ENCODE measurements at places on chromosomes 1 and 21.

GRCh38 chr21:15431053-15431452 lies 298.7 kb upstream of the USP25 start:
- no peak for DNase-seq

DNA sequence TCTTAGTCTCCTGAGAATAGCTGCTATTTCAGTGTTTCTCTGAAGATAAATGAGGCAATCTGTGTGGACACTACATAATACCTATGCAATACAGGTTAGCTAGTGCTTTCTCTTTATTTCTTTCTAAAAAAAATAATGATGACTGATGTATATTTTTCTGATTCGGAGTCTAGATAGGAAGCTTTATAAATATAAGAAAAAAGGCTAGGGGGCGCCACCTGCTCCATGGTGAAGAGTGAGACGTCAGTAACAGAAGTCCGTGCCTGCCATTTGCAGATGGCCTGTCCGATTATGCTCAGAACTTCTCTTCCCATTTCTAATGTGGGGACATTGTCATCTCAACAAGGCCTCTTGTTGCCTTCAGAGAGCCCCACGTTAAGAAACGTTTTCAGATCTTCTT lies 26.4 kb downstream of the QSOX1 start:
- DNase-seq = no peak

DNA sequence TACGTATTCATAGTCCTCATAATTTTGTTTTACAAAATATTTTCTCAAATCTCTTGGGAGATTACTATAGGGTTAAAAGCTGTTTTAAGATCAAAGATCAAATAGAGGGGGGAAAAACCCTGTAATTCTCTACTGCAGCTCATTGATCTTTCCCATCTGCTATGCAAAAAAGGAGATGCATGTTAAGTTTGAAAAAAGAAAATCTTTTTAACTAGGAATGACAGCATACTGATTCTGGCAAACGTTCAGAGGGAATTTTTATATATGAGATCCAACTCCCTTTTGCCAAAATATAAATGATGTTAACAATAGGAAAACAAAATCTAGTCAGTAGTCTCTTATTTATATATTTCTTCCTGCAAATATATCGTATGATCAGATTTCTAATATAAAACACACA lies 69.1 kb downstream of the SMYD3 start:
- no peak for DNase-seq

DNA sequence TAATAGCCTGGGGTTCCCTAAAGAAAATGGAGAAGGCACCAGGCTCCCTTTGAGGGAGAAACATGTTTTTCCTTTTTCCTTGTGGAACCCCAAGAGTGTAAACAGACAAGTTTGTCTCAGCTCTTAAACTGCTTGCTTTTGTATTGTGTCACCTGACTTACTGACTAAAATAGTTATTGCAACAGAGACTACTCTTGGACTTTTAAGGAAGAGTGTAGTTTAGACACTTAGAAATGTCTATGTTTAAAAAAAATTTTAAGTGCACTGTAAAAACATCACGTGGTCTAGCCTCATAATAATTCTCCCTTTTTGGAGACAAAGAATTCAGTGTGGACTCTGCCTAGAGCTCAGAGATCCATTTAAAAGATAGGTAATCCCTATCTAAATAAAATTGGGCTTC lies 141.1 kb downstream of the TRIM33 start:
- DNase-seq = no peak

DNA sequence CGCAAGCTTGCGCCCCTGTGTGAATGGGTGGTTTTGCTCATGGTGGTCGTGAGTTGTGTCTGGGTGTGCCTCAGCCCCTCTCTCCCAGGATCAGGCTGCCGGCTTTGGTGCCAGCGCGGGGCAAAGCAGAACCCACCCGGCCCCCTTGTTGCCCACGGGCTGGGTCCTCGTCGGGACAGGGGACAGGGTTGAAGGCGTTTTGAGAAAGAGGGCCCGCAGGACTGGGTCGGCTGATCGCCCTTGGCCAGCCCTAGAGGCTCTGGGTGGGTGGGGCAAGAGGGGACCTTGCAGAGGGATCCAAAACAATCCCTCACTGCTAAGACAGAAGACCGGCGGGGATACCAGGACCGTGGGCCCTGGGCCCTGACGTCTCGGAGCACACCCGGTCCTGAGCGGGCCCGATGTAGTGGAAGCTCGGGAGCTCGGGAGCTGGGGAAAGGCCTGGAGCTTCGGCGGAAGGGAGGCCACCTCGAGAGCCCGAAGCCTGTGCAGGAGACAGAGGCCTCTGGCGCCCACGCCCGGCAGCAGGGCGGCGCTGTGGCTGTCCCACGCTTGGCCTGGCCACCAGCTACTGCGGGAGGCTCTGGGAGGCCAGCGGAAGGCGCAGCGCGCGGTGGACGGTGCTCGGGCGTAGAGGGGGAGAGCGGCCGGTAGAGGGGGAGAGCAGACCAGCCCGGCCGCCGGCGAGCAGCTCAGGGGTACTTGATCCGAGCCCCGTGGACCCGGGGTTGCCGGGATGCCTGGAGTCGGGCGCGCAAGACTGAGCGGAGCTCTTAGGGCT lies 2.8 kb upstream of the ZNF678 start:
- DNase-seq = no peak

- no peak for DNase-seq
Observed at GRCh38 chr1:151853411-151853943, at the start of gene THEM5. Gene THEM5 (minus strand): TSS chr1:151853712. CDS start chr1:151853565, 147 bp downstream.

GRCh38 chr21:33042812-33043211 lies 17.1 kb downstream of the OLIG2 start:
- no peak for DNase-seq
